ENCODE measurements at places on chromosomes 12 and 14.
A peak's percentile ranks its signal among the peaks of the same experiment; 100 is the strongest.

GRCh38 chr12:76636121-76636692 lies 76.6 kb upstream of the OSBPL8 start:
- peak; percentile 60 for DNase-seq

DNA sequence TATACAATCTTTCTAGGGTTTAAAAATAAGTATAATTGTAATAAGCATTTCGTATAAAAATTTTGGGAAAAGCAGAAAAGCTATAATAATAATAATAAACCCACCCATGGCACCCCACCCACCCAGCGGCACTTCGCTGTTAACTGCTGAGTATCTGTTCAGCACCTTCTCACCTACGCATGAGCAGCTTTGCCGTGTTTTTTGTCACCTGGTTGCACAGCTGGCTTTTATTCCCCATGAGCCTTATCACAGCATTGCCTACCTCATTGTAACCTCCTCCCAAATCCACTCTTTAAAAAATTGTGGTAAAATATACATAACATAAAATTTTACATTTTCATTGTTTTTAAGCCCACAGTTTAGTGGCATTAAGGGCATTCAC lies 34.7 kb downstream of the CYP46A1 start:
- no peak for DNase-seq

- DNase-seq = no peak
Measured at GRCh38 chr12:97745406-97746101, 282.9 kb downstream of the RMST start.

- DNase-seq = peak; percentile 53
Measured at GRCh38 chr14:77580964-77581505, 35.4 kb downstream of the SPTLC2 start.

DNA sequence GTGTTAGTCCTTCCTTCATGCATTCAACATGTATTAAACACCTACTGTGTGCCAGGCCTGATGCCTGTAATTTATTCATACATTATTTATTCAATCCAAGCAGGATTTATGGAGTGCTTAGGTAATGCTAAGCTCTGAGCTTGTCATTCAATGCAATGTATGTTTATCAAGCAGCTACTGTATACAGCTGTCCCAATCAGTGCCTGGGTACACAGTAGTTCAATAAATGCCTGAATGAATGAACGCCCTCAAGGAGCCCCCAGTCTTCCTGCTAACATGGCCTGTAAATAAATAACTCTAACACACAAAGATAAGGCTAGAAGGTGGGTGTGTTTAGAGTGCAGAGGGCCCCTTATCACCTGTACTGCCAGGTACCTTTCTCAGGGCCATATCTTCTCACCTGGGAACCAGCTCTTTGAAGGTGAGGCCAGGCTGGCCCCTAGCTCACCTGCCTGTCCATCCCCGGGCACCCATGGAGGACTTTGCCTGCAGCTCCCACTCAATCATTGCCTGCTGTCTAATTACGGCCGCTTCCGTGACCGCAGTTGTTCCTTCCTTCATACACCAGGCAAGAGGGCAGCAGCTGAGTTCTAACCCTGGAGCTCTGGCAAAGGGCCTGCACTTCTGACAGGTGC lies 20.0 kb upstream of the KDM2B start:
- no peak for DNase-seq

- DNase-seq = no peak
Measured at GRCh38 chr12:108320507-108321293, 18.4 kb downstream of the CMKLR1 start.

- DNase-seq = peak; percentile 10
Measured at GRCh38 chr12:9041321-9041720, 52.0 kb downstream of the KLRG1 start.

- DNase-seq = no peak
Measured at GRCh38 chr12:57066245-57066644, 12.3 kb downstream of the NEMP1 start.

DNA sequence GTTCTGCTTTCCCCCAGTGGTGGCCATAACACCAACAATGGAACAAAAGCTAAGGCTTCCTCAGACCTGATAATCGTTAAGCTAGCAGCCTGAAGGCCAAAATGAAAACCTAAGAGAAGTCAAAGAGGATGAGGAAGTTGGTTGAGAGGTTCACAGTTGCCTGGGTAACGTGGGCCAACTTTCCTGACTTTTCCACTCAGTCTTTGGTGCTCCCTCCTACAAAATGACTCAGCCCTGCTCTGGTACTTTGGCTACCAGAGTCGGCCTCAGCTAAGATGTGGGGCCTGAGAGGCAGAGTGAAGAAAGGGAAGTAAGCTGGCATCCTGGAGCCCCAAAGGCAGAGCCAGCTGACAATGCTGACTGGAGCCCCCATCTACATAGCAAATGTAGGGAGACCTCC lies 14.9 kb upstream of the FKBP11 start:
- no peak for DNase-seq

DNA sequence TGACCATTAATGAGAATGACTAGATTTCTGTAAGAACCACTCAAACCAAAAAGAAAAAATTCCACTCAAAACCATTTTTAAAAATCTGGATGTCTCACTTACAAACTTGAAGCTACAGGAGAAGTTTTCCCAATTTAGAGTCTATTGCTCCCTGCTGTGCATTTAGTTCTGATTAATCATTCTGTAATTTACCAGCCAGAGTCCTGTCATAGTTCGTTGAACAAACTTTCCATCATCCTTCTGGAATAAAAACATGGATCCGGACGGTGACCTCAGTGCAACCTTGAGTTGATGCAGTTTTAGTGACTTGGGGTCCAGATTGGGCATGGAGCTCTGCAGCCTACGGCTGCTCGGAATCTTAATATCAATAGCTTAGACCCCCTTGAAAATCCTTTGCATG lies 73.4 kb downstream of the PRMT8 start:
- DNase-seq = no peak

- DNase-seq = no peak
Measured at GRCh38 chr12:23066095-23066494, 441.1 kb downstream of the ETNK1 start.

GRCh38 chr12:71772735-71773134 lies 18.1 kb downstream of the RAB21 start:
- DNase-seq = no peak

DNA sequence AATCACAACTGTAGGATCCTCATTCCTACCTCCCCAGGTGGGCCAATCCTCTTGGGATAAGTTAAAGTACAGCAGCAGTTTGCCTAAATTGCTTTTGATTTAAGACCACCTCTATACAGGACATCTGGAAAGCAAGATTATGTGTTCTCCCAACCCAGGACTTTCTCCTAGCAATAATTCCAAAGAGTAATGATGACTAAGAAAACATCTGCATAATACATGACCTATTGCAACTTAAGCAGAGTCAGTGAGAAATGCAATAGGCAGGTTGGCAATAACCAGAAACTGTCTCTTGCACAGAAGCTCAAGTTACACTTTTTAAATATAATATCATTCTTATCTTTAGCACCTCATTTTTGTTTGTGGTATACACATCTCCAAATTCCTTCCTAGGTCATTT lies 275.4 kb downstream of the TRHDE start:
- DNase-seq = no peak

DNA sequence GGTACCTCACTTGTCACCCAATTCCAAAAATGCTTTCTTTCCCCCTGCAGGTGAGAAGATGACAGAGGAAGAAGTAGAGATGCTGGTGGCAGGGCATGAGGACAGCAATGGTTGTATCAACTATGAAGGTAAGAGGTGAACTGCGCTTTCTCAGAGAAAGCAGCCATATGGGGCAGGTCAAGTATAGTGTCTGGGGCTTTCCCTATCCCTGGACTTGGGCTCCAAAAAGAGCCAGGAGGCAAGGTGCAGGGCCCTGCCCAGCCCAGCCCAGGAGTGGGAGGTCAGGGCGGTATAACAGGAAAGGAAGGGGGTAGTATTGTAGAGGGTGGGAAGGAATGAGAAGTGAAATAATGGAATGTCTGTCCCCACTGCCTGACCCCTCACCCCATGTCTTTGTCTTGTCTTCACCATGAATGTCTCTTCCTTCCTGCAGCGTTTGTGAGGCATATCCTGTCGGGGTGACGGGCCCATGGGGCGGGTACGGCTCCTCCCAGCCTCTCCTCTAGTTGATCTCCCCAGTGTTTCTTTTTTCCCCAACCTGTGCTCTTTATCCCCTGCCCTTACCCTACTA lies 2.1 kb downstream of the MYL6 start:
- peak; percentile 64 for DNase-seq

DNA sequence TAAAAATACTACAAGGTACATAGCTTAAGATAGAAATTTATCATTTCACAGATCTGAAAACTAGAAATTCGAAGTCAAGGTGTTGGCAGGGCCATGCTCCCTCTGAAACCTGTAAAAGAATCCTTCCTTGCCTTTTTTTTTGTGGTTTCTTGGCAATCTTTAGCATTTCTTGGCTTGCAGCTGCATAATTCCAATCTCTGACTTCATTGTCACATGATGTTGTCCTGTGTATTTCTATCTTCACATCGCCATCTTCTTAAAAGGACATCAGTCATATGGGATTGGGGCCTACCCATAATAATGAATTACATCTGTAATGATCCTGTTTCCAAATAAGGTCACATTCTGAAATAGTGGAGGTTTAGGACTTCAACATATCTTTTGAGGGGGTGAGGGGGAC lies 250.4 kb downstream of the TMTC2 start:
- DNase-seq = peak; percentile 34

DNA sequence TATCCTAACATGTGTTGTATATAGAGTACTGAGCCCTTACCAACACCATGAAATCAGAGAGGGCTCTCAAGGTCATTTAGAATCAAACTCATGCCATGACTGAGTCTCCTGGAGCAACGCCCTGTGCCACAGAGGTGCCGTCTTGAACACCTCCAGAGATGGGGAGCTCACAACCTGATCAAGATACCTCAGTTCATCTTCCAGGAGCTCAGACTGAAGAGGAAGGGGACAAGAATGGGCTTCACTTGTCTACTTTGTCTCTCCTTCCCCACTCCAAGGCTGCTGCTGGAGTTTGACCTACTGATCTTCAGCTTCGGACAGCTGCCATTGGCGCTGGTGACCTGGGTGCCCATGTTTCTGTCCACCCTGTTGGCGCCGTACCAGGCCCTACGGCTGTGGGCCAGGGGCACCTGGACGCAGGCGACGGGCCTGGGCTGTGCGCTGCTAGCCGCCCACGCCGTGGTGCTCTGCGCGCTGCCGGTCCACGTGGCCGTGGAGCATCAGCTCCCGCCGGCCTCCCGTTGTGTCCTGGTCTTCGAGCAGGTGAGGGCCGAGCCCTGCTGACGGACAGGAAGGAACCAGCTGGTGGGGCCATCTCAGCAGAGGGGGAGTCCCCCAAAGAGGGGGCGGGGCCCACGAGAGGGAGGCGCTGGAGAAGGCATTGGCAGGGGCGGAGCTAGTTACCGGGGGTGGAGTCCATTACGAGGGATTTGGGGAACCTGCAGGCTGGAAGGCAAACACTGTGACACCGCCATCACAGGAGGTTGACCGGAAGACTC lies 12.0 kb downstream of the SOAT2 start:
- DNase-seq = no peak

DNA sequence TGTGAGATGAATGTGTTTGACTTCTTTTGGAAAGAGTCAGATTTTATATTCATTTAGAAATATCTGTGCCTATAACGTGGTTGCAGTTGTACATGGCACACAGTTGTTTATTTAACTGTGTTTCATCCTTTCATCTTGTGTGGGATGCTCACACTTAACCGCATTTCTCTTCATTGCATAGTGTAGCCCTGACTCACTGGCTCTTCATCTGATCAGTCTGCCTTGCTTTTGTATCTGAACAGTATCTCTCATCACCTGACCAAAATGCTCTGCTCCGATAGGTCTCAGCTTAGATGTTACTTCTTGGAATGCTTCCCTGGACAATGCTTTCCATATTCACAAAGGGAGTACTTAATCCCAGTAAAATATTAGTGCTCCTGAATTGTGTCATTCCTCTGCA lies 83.4 kb downstream of the PDE3A start:
- DNase-seq = peak; percentile 77

DNA sequence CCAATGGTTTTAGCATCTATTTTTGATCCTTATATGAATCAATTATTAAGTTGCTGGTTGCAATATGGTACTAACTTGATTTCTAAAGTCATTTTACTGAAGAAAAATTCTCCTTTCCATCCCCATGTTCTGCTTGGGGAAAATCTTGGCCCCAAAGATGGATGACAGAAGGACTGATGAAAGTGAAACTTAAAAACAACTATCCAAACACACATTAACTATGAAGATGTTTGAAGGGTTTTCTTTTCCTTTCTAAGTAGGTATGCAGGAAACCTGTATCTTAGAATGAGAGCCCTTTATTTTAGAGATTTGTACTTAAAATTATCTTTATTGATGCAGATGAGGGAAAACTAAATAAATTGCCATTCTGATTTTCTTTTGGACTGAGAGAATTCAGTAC lies 5.9 kb downstream of the C12orf71 start:
- DNase-seq = no peak

DNA sequence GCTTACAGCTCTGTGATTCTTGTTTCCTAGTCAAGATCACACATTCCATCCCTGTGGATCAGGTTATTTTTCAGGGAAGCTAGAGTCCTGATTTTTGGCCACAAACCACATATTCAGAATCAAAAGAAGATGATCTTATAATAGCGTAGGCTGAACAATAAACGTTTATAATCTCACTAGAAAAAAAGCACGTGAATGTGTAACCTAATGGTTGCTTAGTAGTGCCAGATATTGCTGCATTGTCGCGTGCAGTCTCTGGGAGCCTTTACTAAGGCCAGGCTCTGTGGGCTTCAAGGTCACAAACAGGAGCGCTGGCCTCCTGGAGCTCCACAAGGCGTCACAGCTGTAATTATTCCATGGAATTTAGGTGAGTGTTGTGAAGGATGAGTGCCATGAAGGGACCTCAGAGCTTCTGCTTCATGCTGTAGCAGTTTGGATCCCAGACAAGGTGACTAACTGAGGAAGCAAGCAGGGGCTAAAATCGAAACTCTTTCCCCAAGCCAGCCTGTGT lies 17.4 kb downstream of the CDKN1B start:
- no peak for DNase-seq

DNA sequence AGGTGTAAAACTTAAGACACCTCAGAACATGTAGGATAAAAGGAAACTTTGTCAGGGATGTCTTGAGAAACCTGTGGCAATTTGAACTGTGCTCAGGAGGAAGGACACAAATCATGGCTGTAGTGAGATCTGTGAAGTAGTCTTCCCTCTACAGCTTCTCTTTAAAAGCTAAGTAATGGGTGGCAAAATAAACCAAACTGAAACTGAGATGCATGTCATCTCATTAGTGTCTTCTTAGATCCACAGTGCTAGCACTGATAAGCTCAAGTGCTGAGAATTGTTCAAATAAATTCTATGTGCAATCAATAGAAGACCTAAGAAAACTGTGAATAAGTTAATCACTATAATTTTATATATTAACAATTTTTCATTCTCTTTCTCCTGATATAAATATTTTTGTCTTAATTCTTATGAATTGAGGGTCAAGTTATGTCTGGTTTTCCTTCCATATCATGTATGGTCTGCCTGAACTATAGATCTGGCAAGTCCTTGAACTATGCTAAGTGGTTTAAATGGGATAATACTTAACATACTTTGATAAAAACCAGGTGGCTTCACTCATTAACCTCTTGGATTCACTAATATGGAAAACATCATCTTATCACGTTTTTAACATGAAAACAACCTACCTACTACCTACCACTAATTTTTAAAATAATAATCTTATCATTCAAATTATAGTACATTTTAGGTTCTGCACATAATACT lies 27.2 kb downstream of the SYT1 start:
- no peak for DNase-seq

- no peak for DNase-seq
Measured at GRCh38 chr14:57046175-57046574, 222.5 kb downstream of the EXOC5 start.
